ENCODE measurements at places on chromosomes 6 and 20. TPM values are rescaled to one million over a fixed set of nuclear protein-coding genes. Genes with fewer than 3 reads are reported as not detected.

DNA sequence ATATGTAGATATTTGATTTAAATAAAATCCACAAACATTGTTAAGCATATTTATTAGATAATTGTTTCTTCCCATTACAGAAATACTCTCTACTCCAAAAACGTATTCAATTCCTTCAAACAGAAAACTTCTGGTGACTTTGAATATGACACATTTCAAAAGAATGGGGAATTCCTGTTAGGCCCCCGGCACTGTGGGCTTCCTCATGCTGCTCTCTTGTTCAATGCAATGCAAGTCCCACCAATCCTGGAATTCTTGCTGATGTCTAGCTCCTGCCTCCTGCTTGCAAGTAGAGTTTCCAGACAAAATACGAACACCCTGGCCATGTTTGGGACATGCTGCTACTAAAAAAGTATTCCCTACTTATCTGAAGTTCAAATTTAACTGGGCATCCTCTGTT lies 544.1 kb downstream of the QKI start:
- H3K4me1 ChIP-seq: peaks cover 53% of the 10 kb centered on the region
- H3K4me3 ChIP-seq: no peak overlapping the region
- no peaks in the 10 kb centered on the region for H3K36me3 ChIP-seq
- no peak for DNase-seq

DNA sequence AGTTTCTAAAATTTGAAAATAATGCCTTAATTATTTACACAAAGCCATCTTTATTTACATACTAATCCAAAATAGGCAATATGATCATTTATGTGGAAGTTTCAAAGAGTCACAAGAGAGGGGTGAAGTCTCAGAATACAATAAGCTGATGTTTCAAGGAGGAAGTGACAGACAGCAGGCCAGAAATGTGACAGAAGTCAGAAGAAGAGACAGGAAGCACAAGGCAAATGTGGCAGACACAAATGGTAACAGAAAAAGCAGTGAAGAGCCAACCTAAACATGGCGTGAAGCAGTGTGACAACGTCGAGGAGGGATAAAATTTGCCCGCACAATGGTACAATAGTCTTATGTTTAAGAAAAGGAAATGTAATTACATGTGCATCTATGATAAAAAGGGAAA lies 59.8 kb downstream of the SHPRH start:
- H3K4me3 ChIP-seq: no peak overlapping the region
- H3K36me3 ChIP-seq: peaks cover 25% of the 10 kb centered on the region
- peaks cover 54% of the 10 kb centered on the region for H3K4me1 ChIP-seq

- H3K36me3 ChIP-seq: no peaks in the 10 kb centered on the region
- peak; percentile 22 for DNase-seq
- peaks cover 15% of the 10 kb centered on the region for H3K4me1 ChIP-seq
- H3K27me3 ChIP-seq: no peaks in the 10 kb centered on the region
Measured at GRCh38 chr20:50295762-50296449, 105.3 kb downstream of the CEBPB start.

- H3K27me3 ChIP-seq: no peaks in the 10 kb centered on the region
- peak overlapping the region; percentile 96 for H3K27ac ChIP-seq
- DNase-seq: no peak
- peaks cover 4% of the 10 kb centered on the region for H3K36me3 ChIP-seq
Measured at GRCh38 chr20:32209850-32210605, 2.3 kb downstream of the POFUT1 start.

- no peaks in the 10 kb centered on the region for H3K36me3 ChIP-seq
- H3K4me1 ChIP-seq: no peaks in the 10 kb centered on the region
- DNase-seq: no peak
- no peak overlapping the region for H3K27ac ChIP-seq
Measured at GRCh38 chr6:137975188-137975940, 108.3 kb downstream of the TNFAIP3 start.

DNA sequence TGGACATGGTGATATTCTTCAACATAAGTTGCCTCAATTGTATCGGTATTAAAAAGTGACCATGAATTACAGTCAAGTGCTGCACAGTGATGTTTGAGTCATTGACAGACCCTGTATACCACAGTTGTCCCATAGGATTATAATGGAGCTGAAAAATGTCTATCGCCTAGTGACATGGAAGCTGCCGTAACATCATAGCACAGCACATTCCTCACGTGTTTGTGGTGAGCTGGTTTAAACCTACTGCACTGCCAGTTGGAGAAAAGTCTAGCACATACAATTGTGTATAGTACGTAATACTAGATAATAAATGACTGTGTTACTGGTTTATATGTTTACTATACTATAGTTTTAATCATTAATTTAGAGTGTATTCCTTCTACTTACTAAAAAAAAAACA lies 150.2 kb downstream of the CDH26 start:
- H3K36me3 ChIP-seq: no peaks in the 10 kb centered on the region
- no peak overlapping the region for H3K27ac ChIP-seq
- peaks cover 3% of the 10 kb centered on the region for H3K4me1 ChIP-seq

- no peak overlapping the region for H3K27ac ChIP-seq
- H3K27me3 ChIP-seq: no peaks in the 10 kb centered on the region
- no peak overlapping the region for H3K4me3 ChIP-seq
- no peaks in the 10 kb centered on the region for H3K36me3 ChIP-seq
Measured at GRCh38 chr20:16457514-16457913, 115.7 kb downstream of the KIF16B start.

The CD83 gene
- total RNA-seq: 2.1 TPM

GRCh38 chr6:11744753-11745152 lies 33.9 kb downstream of the ADTRP start:
- DNase-seq: peak; percentile 69
- H3K36me3 ChIP-seq: no peaks in the 10 kb centered on the region
- no peak overlapping the region for H3K4me3 ChIP-seq
- H3K27me3 ChIP-seq: peaks cover 3% of the 10 kb centered on the region
- peak overlapping the region; percentile 61 for H3K27ac ChIP-seq

DNA sequence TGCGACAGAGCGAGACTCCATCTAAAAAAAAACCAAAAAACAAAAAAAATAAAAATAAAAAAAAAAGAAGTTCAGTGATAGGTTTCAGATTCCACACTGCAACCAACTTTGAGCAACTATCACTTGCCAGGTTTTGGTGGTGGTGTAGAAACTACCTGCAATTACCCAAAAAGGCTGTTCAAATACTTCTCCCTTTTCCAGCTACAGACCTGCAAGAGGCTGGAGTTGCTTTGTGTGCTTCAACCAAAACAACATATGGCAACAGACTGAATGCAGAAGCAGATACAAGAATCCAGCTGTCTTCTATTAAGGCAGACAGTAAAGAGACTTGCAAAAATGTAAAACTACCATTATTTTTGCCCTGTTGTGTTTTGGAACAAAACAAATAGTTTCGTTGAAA lies 9.3 kb upstream of the BCAS1 start:
- no peaks in the 10 kb centered on the region for H3K4me1 ChIP-seq
- H3K36me3 ChIP-seq: no peaks in the 10 kb centered on the region
- H3K27ac ChIP-seq: no peak overlapping the region

GRCh38 chr6:113315879-113316278 lies 541.3 kb upstream of the MARCKS start:
- no peak overlapping the region for H3K4me3 ChIP-seq
- no peaks in the 10 kb centered on the region for H3K27me3 ChIP-seq
- no peak overlapping the region for H3K27ac ChIP-seq

DNA sequence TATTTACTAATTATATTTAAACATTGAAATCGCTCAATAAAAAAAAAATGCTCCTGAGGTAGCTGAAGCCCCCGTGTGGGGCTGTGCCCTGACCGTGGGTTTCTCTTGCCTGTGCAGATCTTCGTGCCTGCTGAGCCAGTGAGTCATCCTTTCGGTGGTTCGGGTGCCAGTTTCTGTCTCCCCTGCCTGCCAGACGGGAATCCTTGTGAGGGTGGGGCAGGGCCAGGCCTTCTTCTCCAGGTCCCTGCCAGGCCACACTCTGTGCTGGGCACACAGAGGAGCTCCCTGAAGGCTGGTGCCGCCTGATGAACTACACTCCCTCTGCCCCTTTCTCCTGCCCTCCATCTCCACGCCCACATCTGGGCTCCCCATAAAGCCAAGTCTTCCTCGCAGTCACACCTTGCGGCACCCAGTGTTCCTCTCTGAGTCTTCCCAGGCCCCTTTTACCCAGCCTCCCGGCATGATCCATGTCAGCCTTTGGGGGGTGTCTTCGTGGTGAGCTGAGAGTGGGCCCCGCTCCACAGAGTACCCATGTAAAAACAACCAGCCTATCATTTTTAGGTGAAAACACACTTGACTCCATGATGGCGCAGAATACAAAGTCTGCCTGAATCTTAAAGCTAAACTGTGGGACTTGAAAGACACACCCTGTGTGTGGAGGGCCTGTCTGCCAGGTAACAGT lies 19.3 kb downstream of the FGD2 start:
- H3K27me3 ChIP-seq: no peaks in the 10 kb centered on the region
- DNase-seq: no peak
- H3K27ac ChIP-seq: no peak overlapping the region
- no peaks in the 10 kb centered on the region for H3K36me3 ChIP-seq

- H3K4me1 ChIP-seq: no peaks in the 10 kb centered on the region
- no peak overlapping the region for H3K4me3 ChIP-seq
- H3K36me3 ChIP-seq: no peaks in the 10 kb centered on the region
- H3K27ac ChIP-seq: no peak overlapping the region
- DNase-seq: no peak
- no peaks in the 10 kb centered on the region for H3K27me3 ChIP-seq
Measured at GRCh38 chr6:8529250-8529649, 93.9 kb upstream of the SLC35B3 start.

DNA sequence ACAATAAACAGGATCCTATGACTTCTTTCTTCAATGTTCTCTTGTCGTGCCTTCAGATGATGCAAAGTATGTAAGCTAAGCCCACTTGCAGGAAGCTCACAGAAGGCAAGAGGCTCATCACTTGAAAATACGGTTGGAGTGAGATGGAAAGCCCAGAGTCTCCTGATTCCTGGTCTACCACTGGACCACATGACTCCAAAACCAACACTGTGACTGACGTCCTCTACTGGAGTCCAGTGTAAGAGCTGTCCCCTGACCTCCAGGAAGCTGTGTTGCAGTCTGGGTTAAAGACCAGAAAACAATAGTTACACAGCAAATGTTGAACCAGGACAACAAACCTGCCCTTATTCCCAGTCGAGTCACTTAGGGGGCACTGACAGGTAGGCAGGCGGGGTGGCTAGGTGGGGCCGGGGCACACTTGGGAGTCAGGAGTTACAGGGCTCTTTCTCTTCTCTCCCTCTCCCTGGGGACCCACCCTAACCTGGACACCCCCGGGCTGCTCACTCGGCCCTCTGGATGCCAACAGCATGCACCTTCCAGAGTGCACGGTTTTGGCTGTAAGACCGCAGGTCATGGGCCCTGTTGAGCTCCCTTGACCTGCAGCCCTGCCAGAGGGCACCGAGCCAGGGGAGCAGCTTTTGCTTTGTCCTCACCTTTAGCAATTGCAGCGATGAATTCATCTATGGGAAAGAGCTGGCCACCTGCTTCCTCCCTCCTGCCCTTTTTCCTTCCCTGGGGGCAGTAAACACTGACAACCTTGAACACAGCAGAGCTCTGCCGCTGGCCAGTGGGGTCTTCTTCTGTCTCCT lies 7.4 kb downstream of the PCK1 start:
- H3K36me3 ChIP-seq: no peaks in the 10 kb centered on the region
- no peak overlapping the region for H3K4me3 ChIP-seq
- no peaks in the 10 kb centered on the region for H3K4me1 ChIP-seq
- H3K27ac ChIP-seq: no peak overlapping the region

The C20orf144 gene
- total RNA-seq: not detected

DNA sequence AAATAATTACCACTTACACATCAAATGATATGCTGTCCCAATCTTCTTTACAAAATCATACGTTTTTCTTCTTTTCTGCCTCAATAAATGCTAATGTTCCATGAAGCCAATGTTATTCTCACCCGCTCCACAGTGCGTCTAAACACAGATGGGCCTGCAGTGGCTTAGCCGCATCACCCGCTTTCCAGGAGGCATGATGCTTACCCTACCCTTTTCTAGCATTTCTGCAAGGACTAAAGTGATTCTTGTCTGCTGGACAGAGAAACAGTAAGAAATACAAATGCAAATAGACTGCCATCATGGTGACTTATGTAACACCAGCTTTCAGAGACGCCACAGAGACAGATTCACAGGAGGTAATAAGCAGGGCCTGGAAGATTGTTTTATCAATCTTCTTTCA lies 104.4 kb downstream of the RNASET2 start:
- H3K4me1 ChIP-seq: no peaks in the 10 kb centered on the region
- no peaks in the 10 kb centered on the region for H3K27me3 ChIP-seq
- no peak for DNase-seq
- no peaks in the 10 kb centered on the region for H3K36me3 ChIP-seq
- no peak overlapping the region for H3K4me3 ChIP-seq

The TBXT gene
- not detected for total RNA-seq

DNA sequence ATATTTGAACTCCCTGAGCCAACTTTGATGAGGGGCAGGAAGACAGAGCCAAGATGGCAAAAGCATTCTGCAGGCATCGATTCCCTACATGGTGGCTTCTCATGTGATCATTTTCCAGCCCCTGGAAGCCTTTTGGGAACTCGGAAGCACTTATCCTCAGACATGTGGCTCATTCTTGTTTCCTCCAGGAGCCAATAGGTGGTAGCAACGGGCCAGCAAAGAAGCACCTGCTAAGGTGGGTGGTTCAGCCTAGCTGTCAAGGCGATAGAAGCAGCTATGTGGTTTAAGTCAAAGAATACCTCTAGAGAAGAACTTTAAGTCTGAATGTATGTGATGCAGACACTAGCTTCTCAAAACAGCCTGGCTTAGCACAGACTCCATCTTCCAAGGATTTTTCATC lies 64.9 kb upstream of the PAX1 start:
- no peak overlapping the region for H3K27ac ChIP-seq
- H3K36me3 ChIP-seq: no peaks in the 10 kb centered on the region
- no peak overlapping the region for H3K4me3 ChIP-seq
- no peaks in the 10 kb centered on the region for H3K4me1 ChIP-seq
- DNase-seq: no peak
- H3K27me3 ChIP-seq: peaks cover 8% of the 10 kb centered on the region

DNA sequence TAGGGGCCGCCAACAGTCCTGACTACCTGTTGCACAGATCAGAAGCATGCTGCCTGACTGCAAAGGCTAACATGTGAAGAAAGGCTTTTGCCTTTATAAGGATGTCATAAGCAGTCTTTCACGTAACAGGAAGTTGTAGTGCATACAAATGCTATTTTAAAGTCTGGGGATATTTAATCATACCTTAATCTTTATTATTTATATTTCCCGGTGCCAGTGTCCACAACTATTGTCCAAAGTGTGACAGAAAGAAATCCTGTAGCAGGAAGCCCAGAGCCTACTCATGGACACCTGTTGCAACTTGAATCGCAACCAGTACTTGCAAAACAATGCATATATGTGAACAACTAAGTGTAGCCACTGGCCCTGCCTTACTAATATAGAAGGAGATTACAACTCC lies 235.8 kb downstream of the ALDH8A1 start:
- no peak overlapping the region for H3K27ac ChIP-seq
- H3K27me3 ChIP-seq: no peaks in the 10 kb centered on the region
- no peaks in the 10 kb centered on the region for H3K36me3 ChIP-seq
- no peak for DNase-seq
- H3K4me3 ChIP-seq: no peak overlapping the region

GRCh38 chr6:43969158-43969981 lies 157.9 kb downstream of the MRPL14 start:
- H3K27ac ChIP-seq: no peak overlapping the region
- peaks cover 34% of the 10 kb centered on the region for H3K4me1 ChIP-seq
- H3K36me3 ChIP-seq: no peaks in the 10 kb centered on the region
